ENCODE measurements at places on chromosomes 12 and 14. TPM values are rescaled to one million over a fixed set of nuclear protein-coding genes. Genes with fewer than 3 reads are reported as not detected.

DNA sequence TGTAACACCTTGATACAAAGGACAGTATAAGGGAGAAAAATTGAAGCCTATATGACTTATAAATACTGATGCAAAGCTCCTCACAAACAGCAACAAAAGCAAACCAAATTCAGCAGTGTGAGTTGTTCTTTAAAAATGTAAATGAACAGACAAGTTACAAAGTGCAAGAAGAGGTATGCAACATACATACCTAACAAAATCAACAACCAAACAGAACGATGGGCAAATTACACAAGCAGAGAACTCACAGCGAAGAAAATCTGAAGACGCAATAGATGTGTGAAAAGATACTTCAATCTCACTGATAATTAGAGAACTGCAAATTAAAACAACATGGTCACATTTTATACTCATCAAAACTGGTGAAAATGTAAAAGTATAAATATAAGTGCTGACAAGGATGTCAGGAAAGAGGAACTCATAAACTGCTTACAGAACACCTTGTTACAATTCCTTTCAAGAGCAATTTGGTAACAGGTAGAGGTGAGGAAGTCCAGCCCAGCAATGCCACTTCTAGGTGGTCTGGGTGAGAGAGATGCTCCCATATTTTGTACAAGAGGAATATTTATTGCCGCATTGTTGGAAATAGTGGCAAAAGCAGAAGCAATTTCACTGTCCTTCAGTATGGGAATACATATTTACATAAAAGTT is 47.3 kb downstream of the CORO1C start:
- no peaks in the 10 kb centered on the region for H3K27me3 ChIP-seq
- no peaks in the 10 kb centered on the region for H3K36me3 ChIP-seq
- no peak for DNase-seq
- H3K27ac ChIP-seq: peak overlapping the region; percentile 9
- H3K4me1 ChIP-seq: peaks cover 25% of the 10 kb centered on the region

MYF5 gene
- total RNA-seq: not detected

BHLHE41 gene
- total RNA-seq: 147 TPM

OR6C76 gene
- not detected for total RNA-seq

IL26 gene
- total RNA-seq: not detected

GRCh38 chr14:89720741-89721729 is 233.5 kb downstream of the EFCAB11 start:
- H3K27me3 ChIP-seq: no peaks in the 10 kb centered on the region
- H3K27ac ChIP-seq: no peak overlapping the region
- H3K4me1 ChIP-seq: no peaks in the 10 kb centered on the region
- H3K4me3 ChIP-seq: no peak overlapping the region
- H3K36me3 ChIP-seq: no peaks in the 10 kb centered on the region

- no peak for DNase-seq
- H3K27me3 ChIP-seq: no peaks in the 10 kb centered on the region
- no peak overlapping the region for H3K27ac ChIP-seq
- H3K36me3 ChIP-seq: no peaks in the 10 kb centered on the region
- no peaks in the 10 kb centered on the region for H3K4me1 ChIP-seq
Observed at GRCh38 chr14:94114589-94115057, 4.1 kb downstream of the IFI27 start.

DNA sequence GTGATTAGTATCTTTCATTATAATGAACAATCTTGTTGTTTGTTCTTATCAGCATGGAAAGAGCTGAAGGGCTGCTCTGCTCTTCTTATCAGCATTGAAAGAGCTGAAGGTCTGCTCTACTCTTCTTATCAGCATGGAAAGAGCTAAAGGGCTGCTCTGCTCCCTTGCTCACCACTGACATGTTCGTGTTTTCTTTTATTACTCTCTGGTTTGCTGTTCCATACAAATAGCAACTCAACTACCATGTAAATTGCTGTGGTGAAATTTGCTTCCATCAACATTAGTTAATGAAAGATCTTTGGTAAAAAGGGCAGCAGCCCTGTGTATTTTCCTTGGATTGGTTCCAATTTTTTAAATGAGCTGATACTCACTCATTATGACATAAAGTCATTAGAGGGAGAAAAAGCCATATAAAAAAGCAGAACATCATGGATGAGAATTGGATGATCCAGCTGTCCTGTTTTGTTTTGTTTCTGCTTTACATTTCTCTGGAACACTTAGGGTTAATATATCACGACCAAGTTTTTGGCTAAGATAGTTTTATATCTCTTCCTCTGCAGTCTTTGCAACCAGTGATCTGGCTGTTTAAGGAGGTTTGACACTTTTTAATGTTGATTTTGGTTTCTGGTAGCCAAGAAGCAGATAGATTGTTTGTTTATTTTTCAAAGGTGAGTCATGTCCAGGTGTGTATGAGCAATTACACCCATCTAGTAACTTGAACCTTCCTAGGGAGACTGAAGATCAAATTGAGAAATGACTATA is 356.6 kb downstream of the CEP128 start:
- no peaks in the 10 kb centered on the region for H3K4me1 ChIP-seq
- H3K27me3 ChIP-seq: no peaks in the 10 kb centered on the region
- H3K27ac ChIP-seq: no peak overlapping the region
- H3K36me3 ChIP-seq: no peaks in the 10 kb centered on the region

DNA sequence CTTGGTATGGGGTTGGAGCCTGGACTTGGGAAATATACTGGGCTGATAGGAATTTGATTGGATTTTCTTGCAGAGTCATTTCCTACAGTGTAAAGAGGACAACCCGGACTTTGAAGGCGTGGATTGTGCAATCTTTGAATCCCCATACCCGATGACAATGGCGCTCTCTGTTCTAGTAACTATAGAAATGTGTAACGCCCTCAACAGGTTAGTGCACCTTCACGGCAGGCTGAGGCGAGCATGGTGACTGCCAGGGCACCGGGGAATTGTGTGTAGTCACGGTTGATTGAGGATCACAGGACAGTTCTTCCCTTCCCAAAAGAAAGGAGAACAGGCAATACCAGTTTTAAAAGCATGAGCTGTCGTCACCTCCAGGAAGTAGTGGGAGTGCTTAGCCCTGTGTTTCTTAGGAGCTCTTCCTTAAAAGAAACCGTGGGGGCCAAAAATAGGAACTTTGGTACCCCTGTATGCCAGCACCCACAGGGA is 58.3 kb downstream of the ANAPC7 start:
- H3K4me3 ChIP-seq: no peak overlapping the region
- DNase-seq: no peak
